Neural progenitor cell (in vitro differentiated cells): ENCODE measurements at places on chromosomes 11 and 22. TPM values are rescaled to one million over a fixed set of nuclear protein-coding genes. Genes with fewer than 3 reads are reported as not detected.

The PRAME gene
- total RNA-seq = not detected in 2 replicates

The EFCAB6 gene
- total RNA-seq = 2.2 and 4.9 TPM in 2 replicates

The SGSM1 gene
- 1.1 and 1.8 TPM in 2 replicates for total RNA-seq

The RAG1 gene
- total RNA-seq = 0.62 and 0.84 TPM in 2 replicates

The VSIG10L2 gene
- not detected in 2 replicates for total RNA-seq

- H3K27ac ChIP-seq = no peak overlapping the region
- no peak for DNase-seq
- H3K4me3 ChIP-seq = no peak overlapping the region
- no peaks in the 10 kb centered on the region for H3K36me3 ChIP-seq
- no peaks in the 10 kb centered on the region for H3K27me3 ChIP-seq
Measured at GRCh38 chr11:12705874-12706273, 31.7 kb downstream of the TEAD1 start.

GRCh38 chr22:42470366-42471082, 38.3 kb upstream of the NFAM1 start:
- no peaks in the 10 kb centered on the region for H3K27me3 ChIP-seq
- no peaks in the 10 kb centered on the region for H3K4me1 ChIP-seq
- H3K36me3 ChIP-seq = no peaks in the 10 kb centered on the region
- H3K27ac ChIP-seq = no peak overlapping the region

DNA sequence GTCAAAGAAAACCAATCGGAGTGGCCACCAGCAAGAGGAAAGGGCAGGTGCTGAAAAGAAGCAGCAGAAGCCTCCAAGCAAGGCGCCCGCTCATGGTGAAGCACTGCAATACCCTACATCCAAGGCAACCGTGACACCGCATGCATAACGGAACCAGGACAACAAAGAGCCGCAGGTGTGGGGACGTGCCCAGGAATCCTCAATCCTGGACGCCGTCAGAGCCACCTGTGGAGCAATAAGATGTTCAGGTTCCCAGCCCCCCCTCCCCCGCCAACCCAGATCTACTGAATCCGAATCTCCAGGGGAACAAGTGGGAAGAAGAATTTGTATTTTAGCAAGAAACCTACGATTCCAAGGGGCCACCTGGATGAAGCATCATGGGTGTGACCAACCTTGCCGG, 70.8 kb downstream of the SHANK2 start:
- no peak overlapping the region for H3K4me3 ChIP-seq
- no peak for DNase-seq
- no peaks in the 10 kb centered on the region for H3K4me1 ChIP-seq

GRCh38 chr11:91394727-91395414, 829.7 kb upstream of the FAT3 start:
- no peaks in the 10 kb centered on the region for H3K27me3 ChIP-seq
- DNase-seq = no peak
- no peak overlapping the region for H3K4me3 ChIP-seq
- H3K4me1 ChIP-seq = no peaks in the 10 kb centered on the region

DNA sequence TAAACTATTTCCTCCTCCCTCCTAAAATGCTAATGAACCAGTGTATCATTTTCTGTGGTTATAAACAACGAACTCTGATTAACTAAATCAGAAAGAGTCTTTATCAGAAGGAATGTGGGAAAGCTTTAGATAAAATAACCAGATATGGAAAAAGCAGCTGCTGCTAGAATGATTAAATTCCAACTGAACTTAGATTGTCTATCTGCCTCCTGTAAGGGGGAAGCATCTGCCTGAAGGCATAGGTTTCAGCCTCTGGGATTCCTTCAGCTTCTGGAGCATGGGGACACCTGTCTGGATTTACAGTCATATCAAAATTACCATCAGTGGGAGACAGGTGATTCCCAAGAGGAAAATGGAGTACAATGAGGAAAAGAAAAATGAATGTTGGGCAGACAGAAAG, 1095.5 kb upstream of the CCDC90B start:
- DNase-seq = no peak
- H3K27me3 ChIP-seq = no peaks in the 10 kb centered on the region
- H3K4me3 ChIP-seq = no peak overlapping the region
- peaks cover 10% of the 10 kb centered on the region for H3K4me1 ChIP-seq

DNA sequence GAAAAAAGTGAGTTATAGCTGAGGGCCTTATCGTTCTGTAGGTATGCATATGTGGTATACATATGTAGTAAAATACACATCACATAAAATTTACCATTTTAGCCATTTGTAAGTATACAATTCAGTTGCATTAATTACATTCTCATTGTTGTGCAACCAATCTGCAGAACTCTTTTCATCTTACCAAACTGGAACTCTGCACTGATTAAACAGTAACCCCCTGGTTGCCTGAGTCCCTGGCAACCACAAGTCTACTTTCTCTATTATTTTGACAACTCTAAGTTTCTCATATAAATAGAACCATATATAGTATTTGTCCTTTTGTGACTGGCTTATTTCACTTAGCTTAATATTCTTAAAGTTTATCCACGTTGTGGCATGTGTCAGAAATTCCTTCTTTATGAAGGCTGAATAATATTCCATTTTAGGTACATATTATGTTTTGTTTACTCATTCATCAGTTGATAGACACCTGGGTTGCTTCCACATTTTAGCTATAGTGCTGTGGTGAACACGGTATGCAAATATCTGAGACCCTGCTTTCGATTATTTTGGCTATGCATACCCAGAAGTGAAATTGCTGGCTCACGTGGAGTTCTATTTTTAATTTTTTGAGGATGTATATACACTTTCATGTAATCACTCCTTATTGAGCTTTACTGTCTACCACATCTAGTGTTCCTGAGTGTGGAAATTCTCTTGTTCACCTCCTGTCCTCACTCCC, 1.6 kb upstream of the DDX10 start:
- no peak for DNase-seq
- H3K4me3 ChIP-seq = no peak overlapping the region
- H3K36me3 ChIP-seq = no peaks in the 10 kb centered on the region
- H3K4me1 ChIP-seq = peaks cover 4% of the 10 kb centered on the region
- no peak overlapping the region for H3K27ac ChIP-seq

- no peak overlapping the region for H3K4me3 ChIP-seq
- peaks cover 7% of the 10 kb centered on the region for H3K36me3 ChIP-seq
- no peak overlapping the region for H3K27ac ChIP-seq
Measured at GRCh38 chr11:88284336-88285050, 53.0 kb downstream of the CTSC start.

DNA sequence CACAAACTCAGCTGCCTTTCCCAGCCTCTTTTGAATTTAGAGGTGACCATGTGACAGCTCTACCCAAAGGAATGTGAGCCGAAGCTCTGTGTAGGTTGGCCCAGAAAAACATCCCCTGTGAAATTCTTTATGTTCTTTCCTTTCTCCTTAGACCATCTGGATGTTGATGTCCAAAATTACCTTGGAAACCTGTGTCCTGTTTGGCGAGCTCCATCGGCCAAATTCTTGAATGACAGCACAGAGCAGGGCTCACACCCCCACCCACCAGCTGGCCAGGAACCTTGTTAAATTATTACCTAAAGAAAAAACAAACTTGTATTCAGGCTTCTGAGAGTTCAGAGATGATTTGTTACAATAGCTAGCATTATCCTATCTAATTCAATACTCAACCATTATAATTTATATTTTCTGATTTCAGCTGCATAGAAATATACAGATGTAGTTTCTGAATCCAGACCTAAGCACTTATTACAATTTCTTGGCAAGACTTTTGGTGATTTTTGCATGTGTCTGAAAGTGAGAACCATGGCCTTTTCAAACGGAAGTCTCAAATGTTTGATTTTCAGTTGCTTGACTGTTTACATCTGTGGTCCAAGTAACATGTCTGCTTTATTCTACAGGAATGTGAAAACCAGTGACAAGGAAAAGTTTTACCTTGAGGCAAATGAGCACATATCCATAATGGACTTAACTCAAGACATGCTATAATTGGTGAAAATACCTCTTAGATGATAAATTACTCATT, 554.2 kb downstream of the NTM start:
- no peak overlapping the region for H3K4me3 ChIP-seq
- peaks cover 9% of the 10 kb centered on the region for H3K4me1 ChIP-seq
- no peaks in the 10 kb centered on the region for H3K27me3 ChIP-seq
- H3K27ac ChIP-seq = no peak overlapping the region
- no peak for DNase-seq

DNA sequence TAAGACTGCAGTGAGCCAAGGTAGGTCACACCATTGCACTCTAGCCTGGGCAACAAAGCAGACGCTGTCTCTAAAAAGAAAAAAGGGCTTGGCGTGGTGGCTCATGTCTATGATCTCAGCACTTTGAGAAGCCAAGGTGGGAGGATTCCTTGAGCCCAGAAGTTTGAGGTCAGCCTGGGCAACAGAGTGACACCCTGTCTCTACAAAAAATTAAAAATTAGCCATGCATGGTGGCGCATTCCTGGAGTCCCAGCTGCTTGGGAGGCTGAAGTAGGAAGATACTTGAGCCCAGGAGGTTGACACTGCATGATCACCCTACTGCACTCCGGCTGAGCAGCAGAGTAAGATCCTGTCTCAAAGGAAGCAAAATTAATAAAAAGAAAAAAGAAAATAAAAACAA, 38.9 kb upstream of the RDX start:
- no peaks in the 10 kb centered on the region for H3K27me3 ChIP-seq
- H3K36me3 ChIP-seq = peaks cover 3% of the 10 kb centered on the region
- no peak overlapping the region for H3K4me3 ChIP-seq
- no peak overlapping the region for H3K27ac ChIP-seq
- DNase-seq = no peak
- no peaks in the 10 kb centered on the region for H3K4me1 ChIP-seq

GRCh38 chr11:8839306-8839956, 71.6 kb upstream of the AKIP1 start:
- peak overlapping the region; percentile 94 for H3K27ac ChIP-seq
- H3K4me1 ChIP-seq = peaks cover 36% of the 10 kb centered on the region
- H3K36me3 ChIP-seq = no peaks in the 10 kb centered on the region
- DNase-seq = no peak
- peak overlapping the region; percentile 18 for H3K4me3 ChIP-seq

DNA sequence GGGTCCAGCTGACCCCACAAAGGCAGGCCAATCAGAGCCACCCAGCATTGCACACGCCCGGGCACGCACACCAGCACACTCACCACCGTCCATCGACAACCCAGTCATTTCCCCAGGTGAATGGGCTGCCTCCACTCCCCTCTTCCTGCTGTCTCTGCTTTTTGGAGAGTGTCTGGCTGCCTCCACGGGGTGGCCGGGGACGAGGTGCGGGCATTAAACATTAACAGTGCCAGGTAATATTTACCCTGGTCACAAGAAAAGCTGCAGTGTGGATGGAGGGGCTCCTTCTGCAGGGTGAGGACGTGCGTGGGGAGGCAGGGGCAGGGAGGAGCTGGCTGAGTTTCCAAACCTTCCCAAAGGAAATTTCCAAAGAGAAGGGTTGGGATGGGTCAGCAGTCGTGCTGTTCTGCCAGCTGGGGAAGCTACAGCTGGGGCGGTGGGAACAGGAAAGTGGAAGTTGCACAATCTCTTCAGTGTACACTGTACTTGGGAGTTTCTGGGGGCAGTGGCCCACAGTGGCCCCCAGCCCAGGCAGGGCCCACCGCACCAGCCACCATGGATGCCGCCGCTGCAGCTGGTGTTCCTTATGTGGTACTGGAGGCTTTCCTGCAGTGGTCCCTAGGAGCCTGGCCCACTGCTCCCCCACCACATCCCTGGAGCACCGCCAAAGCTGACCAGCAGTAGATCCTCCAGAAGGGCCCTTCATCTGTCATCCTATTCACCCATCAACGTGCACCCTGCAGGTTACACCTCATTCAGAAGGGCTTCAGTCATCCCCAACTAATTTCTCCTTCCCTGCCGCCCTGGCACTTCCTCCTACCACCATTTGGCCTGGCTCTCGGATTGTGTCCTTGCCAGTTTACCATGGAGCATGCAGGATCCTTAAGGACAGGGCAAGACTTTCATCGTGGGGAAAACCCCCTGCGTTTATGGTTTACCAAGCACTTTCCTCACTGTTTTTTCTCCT, at the start of gene FXYD2:
TSS of gene FXYD2 (minus strand) at position 174 of the 967 bp plus-strand sequence. CDS start at position 108, 66 bp downstream.
- H3K27ac ChIP-seq = no peak within 1 kb of the TSS
- H3K36me3 ChIP-seq = no peaks in the 10 kb centered on the region
- no peak for DNase-seq
- no peak within 1 kb of the TSS for H3K4me3 ChIP-seq
- H3K4me1 ChIP-seq = no peaks in the 10 kb centered on the region
- H3K27me3 ChIP-seq = no peaks in the 10 kb centered on the region

GRCh38 chr22:26610072-26610958, 7.5 kb downstream of the CRYBB1 start:
- H3K27me3 ChIP-seq = peaks cover 28% of the 10 kb centered on the region
- no peak overlapping the region for H3K27ac ChIP-seq
- peaks cover 31% of the 10 kb centered on the region for H3K4me1 ChIP-seq
- no peak for DNase-seq
